ENCODE measurements at places on chromosomes 4 and X. TPM values are rescaled to one million over a fixed set of nuclear protein-coding genes. Genes with fewer than 3 reads are reported as not detected.

- H3K27ac ChIP-seq, result no peak overlapping the region
- no peaks in the 10 kb centered on the region for H3K4me1 ChIP-seq
- no peak for DNase-seq
- no peaks in the 10 kb centered on the region for H3K36me3 ChIP-seq
- H3K4me3 ChIP-seq, result no peak overlapping the region
- no peaks in the 10 kb centered on the region for H3K27me3 ChIP-seq
These were observed 39.3 kb downstream of the GATB start for GRCh38 chr4:151721466-151721865.

NPY5R gene
- 1.6 TPM for total RNA-seq

DGAT2L6 gene
- total RNA-seq, result not detected

DNA sequence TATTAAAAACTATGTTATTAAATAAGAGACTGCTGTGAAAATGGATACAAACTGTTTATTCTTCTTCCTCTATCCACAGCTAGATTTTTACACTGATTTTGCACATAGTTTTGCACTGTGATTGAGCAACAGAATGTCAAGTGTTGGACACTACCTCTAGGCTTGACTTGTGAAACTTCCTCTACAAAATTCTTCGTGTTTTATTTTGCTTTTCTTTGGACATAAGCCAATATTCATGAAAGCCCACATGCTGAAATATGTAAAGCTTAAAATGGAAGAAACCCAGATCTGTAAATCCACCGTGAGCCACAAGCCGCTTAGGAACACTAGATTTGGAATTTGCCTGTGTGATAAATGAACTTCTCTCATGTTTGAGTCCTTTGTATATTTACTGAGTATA is 849.4 kb downstream of the FSTL5 start:
- no peaks in the 10 kb centered on the region for H3K27me3 ChIP-seq
- no peak overlapping the region for H3K27ac ChIP-seq
- no peak for DNase-seq
- H3K4me1 ChIP-seq, result no peaks in the 10 kb centered on the region
- H3K4me3 ChIP-seq, result no peak overlapping the region
- H3K36me3 ChIP-seq, result no peaks in the 10 kb centered on the region

DNA sequence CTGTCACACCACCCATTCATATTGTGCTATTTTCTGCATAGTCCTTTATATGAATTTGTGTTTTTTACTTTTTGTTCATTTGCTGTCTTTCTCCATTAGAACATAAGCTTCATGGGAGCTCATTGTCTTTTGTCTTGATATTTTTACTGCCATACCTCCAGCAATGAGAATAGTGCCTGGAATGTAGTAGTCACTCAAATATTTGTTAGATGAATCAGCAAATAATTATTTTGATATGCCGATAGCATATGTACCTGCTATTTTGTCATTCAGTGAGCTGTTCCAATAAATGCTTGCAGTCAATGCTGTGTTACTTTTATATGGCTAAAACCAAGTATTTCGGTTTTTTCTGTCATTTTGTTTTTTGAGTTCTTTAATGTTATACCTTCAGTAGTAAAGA is 43.5 kb upstream of the SLC25A31 start:
- H3K27ac ChIP-seq, result no peak overlapping the region
- no peak for DNase-seq
- no peak overlapping the region for H3K4me3 ChIP-seq
- H3K36me3 ChIP-seq, result no peaks in the 10 kb centered on the region

DNA sequence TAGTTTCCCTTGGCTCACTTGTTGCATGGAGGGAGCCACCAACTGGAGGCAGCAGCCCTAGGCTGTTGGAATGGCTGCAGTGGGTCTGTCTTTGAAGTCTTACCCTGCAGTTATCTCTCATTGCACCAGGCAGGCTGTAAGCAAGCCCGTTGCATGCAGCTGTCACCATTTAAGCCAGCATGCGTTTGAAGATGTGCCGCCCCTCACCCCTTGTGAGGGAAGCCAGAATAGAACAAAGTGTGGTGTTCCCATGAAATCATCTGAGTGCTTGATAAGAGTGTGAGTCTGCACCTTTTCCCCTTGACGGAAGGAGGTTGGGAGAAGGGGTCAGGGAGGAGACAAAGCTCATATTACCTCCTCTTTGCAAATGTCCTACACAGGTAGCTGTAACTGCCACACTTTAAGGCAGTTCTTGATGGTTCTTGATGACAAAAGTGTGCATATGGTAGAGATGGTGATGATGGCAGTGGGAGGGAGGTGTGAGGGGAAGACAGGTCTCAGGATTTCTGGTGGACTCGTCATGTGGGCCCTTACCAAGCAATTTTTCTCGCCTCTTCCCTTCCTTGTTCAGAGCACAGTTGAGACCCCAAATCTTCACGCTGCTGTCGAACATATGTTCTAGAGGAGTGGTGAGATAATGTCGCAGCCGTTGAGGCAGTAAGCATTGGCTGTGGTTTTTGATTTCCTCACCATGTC is 191.4 kb upstream of the LEF1 start:
- no peak overlapping the region for H3K4me3 ChIP-seq
- no peak overlapping the region for H3K27ac ChIP-seq
- no peak for DNase-seq
- no peaks in the 10 kb centered on the region for H3K27me3 ChIP-seq
- no peaks in the 10 kb centered on the region for H3K36me3 ChIP-seq
- peaks cover 11% of the 10 kb centered on the region for H3K4me1 ChIP-seq

SATL1 gene
- not detected for total RNA-seq

PRPS2 gene
- 25.9 TPM for total RNA-seq

DNA sequence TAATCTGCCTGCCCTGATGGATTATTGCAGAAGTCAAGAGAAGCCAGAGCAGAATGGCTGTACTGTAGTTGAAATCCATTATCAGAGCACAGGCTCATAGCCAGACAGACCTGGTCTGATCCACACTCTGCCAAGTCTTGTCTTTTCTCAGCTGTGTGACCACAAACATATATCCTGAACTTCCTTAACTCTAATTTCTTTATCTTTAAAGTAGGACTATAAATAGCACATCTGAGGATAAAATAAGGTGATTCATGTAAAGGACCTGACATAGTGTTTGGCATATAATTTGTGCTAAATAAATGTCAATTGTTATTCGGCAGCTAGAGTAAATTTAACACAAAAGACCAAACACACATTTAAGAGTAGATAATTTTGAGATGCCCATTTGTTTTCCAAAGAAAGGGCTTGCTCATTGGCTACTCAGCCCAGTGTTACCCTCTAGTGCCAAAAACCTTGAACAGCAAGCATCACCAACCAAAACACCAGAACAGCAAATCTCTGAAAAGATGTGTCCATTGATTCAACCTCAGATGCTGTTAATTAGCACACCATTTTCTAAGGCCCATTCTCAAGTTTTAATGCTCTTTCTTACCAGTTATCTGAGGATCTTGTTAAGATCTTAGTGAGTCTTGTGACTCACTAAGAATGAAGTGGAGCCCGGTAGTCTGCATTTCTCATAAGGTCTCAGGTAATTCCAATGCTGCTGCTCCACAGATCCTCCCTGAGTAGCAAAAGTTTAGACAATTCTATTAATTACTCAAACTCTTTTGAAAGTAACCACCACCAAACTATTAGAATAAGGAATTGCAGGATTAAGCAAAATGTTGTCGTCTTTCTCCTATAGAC is 108.8 kb downstream of the HHIP start:
- no peaks in the 10 kb centered on the region for H3K36me3 ChIP-seq
- H3K27me3 ChIP-seq, result no peaks in the 10 kb centered on the region

SCML2 gene
- total RNA-seq, result 1.8 TPM

GRCh38 chr4:104896660-104897645 is 249.7 kb upstream of the TET2 start:
- no peaks in the 10 kb centered on the region for H3K27me3 ChIP-seq
- no peak for DNase-seq
- no peak overlapping the region for H3K27ac ChIP-seq
- H3K36me3 ChIP-seq, result no peaks in the 10 kb centered on the region
- H3K4me3 ChIP-seq, result no peak overlapping the region

DNA sequence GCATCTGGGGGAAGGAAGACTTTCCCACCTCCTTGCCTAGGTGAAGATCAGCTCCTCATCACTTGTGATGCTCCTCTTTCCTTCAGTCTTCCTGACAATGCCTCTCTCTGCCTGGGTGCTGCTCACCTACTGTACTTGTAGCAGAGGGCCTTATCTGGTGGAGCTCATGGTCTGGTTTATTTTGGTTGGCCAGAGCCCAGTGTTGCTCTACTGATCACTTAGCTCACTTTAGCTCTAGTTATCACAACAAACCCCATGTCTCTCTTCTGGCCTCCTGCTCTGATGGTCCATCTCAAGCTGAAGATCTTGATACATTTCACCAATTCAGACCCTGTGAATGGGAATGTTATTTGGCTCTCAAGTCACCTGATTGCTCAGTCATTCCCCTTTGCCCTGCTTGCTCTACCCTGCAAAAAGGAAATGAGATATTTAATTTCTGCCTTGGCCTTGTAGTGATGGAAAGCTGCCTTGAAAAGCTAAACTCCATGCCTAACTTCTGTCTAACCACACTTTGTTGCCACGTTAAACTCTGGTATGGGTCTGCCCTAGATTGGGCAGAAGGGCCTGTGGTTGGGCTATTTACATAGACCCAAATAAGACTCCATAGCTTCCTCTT is 30.3 kb upstream of the ADH1C start:
- no peaks in the 10 kb centered on the region for H3K36me3 ChIP-seq
- peak overlapping the region; percentile 71 for H3K27ac ChIP-seq
- no peaks in the 10 kb centered on the region for H3K27me3 ChIP-seq
- no peaks in the 10 kb centered on the region for H3K4me1 ChIP-seq

XAGE2 gene
- total RNA-seq, result not detected

DNA sequence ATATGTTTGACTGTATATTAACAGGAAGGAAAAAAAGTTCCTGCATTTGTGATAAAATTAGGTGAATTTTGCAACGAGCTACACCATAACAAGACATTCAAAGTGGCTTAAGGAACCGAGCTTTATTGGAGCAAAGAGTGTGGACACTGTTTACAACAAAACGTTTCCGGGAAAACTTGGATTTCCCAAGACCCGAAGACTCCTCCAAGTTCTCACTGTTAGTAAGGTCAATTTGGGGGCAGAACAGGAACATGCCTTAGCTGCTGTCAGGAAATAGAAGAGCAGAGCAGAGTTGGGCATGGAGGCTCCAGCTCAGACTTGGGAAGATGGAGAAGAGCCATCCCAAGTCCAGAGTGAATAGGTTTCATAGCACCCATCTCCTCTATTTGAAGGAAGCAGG is 16.5 kb downstream of the ADH6 start:
- peak overlapping the region; percentile 68 for H3K27ac ChIP-seq
- DNase-seq, result no peak
- no peaks in the 10 kb centered on the region for H3K36me3 ChIP-seq
- no peaks in the 10 kb centered on the region for H3K27me3 ChIP-seq

GRCh38 chr4:22686141-22686540 is 6.6 kb upstream of the GBA3 start:
- no peaks in the 10 kb centered on the region for H3K36me3 ChIP-seq
- H3K27ac ChIP-seq, result no peak overlapping the region
- H3K4me3 ChIP-seq, result no peak overlapping the region
- no peak for DNase-seq
- H3K4me1 ChIP-seq, result no peaks in the 10 kb centered on the region

GRCh38 chrX:78514852-78515251 is 144.3 kb downstream of the RTL3 start:
- no peak overlapping the region for H3K27ac ChIP-seq
- H3K4me1 ChIP-seq, result no peaks in the 10 kb centered on the region
- no peak overlapping the region for H3K4me3 ChIP-seq
- H3K27me3 ChIP-seq, result no peaks in the 10 kb centered on the region
- DNase-seq, result no peak
